ENCODE measurements at places on chromosomes 2 and 18.

DNA sequence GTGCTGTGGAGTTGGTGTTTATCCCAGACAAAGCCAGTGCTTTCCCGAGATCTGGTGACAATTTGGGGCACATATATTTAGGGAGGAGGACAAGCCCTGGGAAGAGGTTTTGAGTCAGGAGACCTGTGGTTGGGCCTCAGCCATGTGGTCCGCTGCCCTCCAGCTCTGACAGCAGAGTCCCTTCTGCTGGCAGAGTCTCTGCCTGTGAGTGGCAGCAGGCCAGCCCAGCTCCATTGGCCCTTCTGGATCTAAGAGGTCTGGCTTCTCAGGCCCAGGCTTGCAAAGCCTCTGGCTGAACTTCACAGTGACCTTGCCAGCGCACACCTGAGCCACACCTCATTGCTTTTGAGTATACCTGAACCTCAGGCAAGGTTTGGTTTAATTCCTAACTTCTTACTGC, 115.3 kb downstream of the BCL2L11 start:
- DNase-seq, result no peak

DNA sequence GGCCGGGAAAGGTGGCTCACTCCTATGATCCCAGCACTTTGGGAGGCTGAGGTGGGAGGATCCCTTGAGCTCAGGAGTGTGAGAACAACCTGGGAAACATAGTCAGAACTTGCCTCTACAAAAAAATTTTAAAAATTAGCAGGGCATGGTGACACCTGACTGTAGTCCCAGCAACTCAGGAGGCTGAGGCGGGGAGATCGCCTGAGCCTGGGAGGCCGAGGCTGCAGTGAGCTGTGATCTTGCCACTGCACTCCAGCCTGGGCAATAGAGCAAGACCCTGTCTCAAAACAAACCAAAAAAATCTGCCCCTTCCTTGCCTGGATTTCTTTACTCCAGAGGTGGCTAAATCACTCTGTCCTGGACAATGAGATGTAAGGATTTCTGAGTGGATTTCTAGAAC, 197.7 kb downstream of the NRP2 start:
- no peak for DNase-seq

- DNase-seq, result no peak
These were observed 12.7 kb downstream of the TRIP12 start for GRCh38 chr2:229909090-229909489.

DNA sequence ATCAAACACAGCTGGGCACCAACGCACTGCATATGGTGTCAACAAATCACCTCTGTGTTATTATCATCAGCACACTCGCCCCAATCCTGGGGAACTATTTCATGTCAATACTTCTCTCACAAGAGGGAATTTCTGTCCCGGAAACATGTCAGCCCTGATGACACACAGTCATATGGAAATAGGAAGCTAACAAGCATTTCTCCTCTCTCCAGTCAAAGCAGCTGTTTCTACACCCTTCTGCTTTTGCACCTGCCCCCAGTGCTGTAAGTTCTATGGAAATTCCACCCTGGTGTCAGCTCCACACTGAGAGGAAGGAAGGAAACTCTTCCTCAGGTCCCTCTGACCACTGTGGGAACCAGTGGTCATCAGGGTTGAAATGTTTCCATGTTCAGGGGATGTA, 447.6 kb upstream of the ID2 start:
- no peak for DNase-seq

DNA sequence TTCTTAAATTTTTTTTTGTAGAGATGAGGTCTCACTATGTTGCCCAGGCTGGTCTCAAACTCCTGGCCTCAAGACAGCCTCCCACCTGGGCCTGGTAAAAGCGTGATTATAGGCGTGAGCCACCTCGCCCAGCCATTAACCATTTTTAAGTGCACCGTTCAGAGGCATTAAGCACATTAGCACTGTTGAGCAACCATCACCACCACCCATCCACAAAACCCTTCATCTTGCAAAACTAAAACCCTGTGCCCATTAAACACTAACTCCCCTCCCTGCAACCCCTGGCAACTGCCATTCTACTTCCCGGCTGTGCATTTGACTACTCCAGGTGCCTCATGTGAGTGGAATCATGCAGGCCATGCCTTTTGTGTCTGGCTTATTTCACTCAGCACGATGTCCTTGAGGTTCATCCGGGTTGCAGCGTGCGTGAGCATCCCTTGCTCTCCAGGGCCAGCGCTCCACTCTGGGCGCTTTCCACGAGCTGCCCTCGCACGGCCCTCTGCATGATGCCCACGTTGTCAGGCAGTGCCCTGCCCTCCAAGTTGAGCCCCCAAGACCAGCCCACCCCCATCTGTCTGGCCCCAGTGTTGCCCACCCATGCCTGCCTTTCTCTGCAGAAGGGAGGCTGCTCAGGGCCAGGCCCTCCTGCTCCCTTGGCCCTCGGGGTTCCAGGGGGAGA, 63.0 kb upstream of the GLI2 start:
- DNase-seq, result no peak
